Occipital lobe (tissue), 3 donors: ENCODE measurements at places on chromosomes 12 and 14. TPM values are rescaled to one million over a fixed set of nuclear protein-coding genes. Genes with fewer than 3 reads are reported as not detected.

DNA sequence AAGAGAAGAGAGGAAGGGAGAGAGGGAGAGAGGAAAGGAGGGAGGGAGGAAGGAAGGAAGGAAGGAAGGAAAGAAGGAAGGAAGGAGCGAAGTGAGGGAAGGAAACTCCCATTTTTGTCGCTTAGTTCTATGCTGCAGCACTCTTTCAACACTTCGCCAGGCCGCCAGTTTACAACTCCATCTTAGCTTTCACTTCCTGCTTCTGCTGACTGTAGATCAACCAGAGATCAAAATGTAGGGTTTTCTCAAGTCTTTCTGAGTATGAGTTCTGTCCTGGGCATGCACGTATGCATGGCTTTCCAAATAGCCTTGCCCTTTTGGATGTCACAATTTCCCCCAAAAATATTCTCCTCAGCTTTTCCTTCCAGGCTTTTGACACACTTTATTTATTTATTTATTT lies 723.4 kb downstream of the TRHDE start:
- DNase-seq: no peak

JPH4 gene
- total RNA-seq: 28.9 TPM

DNA sequence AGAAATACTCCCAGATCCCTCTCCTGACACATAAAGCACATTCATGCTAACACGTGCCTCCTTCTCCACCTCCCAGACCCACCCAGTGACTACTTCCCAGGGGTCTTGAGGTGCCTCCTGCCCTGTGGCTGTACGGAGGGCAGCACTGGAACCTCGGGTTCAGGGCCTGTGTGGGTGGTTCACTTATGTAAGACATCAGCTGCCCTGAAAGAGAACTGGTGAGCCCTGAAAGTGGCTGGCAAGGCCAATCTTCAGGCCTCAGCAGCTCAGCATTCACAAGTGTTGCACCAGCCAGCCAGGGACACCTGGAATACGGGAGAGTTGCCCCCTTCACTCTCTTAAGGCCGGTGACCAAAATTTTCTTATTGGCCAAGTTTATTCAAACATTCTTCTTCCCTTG lies 38.9 kb upstream of the NTF3 start:
- DNase-seq: no peak

DNA sequence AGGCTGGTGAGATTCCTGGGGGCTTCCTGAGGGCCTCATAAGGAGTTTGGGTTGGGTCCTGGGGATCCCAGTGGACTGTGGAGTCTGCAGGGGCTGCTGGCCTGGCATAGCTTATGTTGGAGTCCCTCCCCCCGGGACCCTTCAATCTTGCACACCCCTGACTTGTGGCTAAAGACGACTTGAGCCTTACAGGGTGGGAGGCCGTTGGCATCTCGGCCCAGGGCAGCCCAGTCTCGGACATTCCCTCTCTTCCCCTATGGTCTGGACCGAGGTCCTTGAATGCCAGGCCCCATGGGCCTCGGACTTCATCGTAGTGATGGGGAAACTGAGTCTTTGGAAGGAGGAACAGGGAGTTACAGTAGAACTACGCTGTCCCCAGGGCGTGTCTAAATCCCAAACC lies 12.5 kb downstream of the RTL1 start:
- DNase-seq: no peak

TBC1D30 gene
- 72.2 TPM for total RNA-seq

DNA sequence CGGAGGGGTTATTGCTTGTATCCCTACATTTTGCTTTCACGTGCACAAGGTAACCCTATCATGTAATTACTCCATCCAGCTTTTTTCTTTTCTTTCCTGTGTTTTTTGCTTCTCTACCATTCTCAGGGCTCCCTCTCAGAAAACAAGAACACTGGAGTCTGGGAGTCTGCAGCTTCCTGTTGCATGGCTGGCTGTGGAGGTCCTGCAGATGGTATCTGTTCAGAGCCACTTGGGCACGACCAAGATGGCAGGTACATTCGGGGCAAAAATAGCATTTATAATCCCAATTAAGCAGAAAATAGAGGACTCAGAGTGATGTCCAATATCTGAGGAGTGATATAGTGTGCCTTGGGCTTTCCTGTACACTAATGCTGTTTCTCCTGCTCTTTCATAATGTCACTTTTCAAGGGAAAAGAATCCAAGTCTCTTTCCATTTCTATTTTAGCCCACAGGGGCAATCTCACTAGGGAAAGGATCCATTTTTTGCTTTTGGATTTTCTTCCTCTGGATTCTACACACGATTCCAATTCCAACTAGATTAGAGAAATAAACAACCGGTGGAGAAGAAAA lies 3.2 kb upstream of the NUMB start:
- no peak for DNase-seq

GRCh38 chr12:65822732-65823512 lies 1.4 kb upstream of the HMGA2 start:
- DNase-seq: no peak

DMAC2L gene
- total RNA-seq: 15.9 TPM

- DNase-seq: no peak
These were observed 11.7 kb downstream of the RPS26 start for GRCh38 chr12:56053407-56053893.

- no peak for DNase-seq
These were observed 289.5 kb upstream of the FAR2 start for GRCh38 chr12:28859551-28859950.

DNA sequence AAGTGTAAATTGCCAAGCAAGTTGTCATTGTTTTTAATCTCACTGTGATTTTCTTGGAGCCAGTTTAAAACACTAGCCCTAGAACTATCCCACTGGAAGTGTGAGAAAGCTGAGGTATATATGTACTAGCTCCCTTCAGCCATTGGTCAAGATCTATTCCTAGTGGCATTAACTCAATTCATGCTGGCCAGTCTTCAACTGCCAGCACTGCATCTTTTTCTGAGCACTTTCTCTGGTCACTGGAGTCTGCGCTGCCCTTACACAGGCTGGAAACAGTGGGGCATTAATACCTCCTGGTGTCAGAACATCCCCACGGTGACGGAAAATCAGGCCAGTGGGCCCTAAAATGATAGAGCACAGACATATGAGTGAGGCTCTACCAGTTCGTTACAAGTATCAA lies 4.0 kb upstream of the NOVA1 start:
- no peak for DNase-seq
